ENCODE measurements at places on chromosomes 12 and 14. TPM values are rescaled to one million over a fixed set of nuclear protein-coding genes. Genes with fewer than 3 reads are reported as not detected.

DNA sequence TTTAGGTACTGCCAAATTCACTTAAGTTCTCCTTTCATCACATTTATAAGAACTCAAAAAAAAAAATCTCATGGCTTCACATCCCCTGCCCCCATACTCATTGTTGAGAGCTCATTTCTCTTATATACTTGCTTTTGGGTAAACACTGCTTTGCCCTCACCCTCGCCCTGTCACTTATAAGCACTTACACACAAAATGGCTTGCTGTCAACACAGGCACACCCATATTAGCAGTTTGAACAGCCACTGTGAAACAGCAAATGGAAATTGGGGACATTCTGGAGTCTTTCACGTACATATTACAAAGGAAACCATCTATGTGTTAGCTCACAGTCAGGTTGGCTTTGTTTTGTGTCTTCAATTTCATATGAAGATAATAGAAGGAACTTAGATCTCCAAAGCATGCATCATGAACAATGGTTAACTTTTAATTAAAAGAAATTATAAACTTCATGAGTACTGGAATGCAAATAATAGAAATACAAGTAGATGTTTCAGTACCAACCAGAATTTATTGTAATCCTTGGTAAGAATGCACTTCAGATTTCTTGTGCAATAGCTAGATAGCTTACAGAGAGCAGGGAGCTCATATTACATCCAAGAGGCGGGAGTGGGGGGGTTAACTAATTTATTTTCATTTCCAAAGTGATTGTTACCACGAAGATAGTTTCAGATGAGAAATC, 272.2 kb downstream of the ALG10B start:
- DNase-seq = no peak

GRCh38 chr12:76455582-76456345, 103.8 kb downstream of the OSBPL8 start:
- DNase-seq = no peak

DNA sequence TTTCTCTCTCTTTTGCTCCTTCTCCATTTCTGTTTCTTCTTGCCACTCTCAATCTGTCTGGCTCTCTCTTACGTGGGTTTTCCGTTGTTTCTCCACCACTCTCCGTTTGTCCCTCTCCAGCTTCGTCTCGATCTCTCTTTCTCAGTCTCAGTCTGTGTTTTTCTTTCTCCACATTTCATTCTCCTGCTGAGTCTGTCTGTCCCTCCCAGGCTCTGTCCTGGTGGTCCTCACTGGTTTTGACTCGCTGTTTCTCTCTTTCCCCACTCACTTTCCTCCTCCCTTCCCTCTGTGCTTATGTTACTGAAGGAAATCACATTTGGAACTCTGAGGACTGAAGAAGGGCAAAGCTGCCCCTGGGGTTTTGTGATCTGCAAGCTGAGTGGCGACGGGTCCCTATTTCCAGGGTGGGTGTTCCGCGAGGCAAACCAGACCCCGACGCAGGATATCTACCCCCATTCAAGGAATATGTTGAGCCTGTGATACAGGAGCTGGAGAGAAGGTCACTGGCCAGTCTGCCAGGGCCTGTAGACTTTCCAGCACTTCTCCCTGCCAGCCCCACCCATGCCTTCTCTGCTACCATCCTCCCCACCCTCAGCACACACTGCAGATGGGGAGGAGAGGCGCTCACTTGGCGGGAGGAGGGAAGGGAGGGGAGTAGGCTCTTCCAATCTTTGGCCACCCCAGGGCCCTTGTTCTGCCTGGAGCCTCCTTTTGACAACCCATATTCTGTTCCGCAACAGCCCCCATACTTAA, 102.7 kb upstream of the MAP1LC3B2 start:
- no peak for DNase-seq

GRCh38 chr14:73293782-73294781, 56.8 kb downstream of the PAPLN start:
- no peak for DNase-seq

DNA sequence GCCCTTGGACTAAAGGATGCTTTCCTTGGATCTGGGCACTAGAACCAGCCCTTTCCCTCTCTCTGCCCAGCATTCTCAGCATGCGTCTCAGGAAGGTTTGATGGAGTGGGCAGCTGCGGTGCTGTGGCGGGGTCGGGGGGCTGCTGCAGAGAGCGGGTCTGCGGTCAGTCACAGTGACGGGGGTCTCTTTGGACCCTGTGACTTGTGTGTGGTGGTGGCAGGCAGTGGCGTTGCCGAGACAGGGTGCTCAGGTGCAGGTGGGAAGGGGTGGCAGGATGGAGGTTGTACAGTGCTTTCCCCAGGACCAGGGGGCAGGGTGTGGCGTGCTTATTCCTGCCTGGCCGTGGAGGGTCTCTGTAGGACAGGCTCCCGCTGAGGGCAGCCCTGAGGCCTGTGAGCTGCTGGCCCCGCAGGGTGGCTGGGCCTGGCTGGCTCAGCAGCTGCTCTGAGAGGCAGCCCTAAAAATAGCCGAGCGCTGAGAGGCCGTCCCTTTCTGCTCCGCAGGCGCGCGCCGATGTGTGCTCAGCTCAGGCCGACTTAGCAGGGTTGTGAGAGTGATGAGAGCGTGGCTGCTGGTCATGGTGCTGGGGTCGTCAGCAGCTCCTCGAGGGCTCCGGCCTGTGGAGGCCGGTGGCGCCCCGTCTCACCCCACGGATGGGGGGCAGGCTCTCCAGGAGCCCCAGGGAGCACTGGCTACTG, 9.7 kb downstream of the PACS2 start:
- no peak for DNase-seq

Gene CLMN
- total RNA-seq = 72.2 TPM

Gene SLC25A21
- 0.44 TPM for total RNA-seq

- DNase-seq = no peak
These were observed 3.0 kb upstream of the SRSF5 start for GRCh38 chr14:69763761-69764510.

Gene CLBA1
- total RNA-seq = 6.0 TPM

Gene SMIM41
- total RNA-seq = not detected

Gene PIWIL1
- total RNA-seq = not detected

Gene EML5
- 1.3 TPM for total RNA-seq

GRCh38 chr14:65880507-65880906, 468.0 kb downstream of the FUT8 start:
- DNase-seq = no peak

GRCh38 chr14:57275023-57275664, 6.4 kb downstream of the AP5M1 start:
- DNase-seq = no peak

GRCh38 chr14:100065111-100065871, at the start of gene EVL:
Gene EVL (plus strand): TSS chr14:100065422. CDS start chr14:100065501, 79 bp downstream.
- DNase-seq = no peak

DNA sequence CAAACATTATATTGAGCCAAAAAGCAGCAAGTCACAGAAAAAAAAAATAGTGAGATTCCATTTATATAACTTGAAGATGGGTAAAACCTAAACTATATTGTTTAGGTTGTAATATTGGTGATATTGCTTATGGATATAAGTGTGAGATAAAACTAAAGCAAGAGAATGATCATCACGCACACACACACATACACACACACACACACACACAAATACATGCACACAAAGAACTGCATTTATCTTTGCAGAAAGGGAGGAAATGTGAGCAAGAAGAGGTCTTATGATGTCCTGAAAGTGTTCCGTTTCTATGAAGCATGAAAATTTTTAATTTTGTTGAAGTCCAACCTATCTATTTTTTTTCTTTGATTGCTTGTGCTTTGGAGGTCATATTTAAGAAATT, 16.4 kb upstream of the AMN1 start:
- DNase-seq = no peak

Gene GRIN2B
- total RNA-seq = 0.04 TPM

Gene CFAP251
- total RNA-seq = 3.5 TPM

Gene INSM2
- not detected for total RNA-seq

DNA sequence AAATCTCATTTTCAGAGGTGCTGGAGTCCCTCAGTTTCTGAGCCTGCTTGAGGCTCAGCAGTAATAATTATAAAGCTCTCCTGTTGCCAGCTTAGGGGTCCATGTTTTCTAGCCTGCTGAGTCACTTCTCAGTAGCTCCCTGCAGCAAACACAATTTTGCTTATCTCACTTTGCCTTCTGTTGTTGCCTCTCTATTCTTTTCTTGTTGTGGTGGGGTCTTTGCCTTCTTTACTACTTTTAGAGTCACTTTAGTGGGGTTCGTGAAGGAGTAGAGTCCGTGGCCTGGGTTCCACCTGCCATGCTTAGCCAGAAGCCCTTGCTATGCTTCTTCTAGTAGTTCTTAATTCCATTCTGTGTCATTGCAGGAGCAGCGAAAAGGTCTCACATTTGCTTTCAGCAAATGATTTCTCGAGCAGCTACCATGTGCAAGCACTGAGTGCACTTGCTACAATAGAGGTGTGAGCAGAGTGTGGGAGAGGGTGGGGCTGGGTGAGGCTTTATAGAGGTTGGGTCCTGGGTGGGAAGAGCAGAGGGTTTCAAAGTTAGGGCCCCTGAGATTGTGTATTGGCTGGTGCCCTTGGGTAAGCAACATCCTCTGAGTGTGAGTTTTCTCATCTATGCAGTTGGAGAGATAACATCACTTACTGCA, 114.3 kb downstream of the ADCK1 start:
- DNase-seq = no peak

Gene CLEC4C
- total RNA-seq = not detected

Gene EPYC
- total RNA-seq = 0.12 TPM

Gene PTMS
- total RNA-seq = 46.5 TPM

- no peak for DNase-seq
These were observed 38.7 kb downstream of the P2RX4 start for GRCh38 chr12:121248622-121249021.

DNA sequence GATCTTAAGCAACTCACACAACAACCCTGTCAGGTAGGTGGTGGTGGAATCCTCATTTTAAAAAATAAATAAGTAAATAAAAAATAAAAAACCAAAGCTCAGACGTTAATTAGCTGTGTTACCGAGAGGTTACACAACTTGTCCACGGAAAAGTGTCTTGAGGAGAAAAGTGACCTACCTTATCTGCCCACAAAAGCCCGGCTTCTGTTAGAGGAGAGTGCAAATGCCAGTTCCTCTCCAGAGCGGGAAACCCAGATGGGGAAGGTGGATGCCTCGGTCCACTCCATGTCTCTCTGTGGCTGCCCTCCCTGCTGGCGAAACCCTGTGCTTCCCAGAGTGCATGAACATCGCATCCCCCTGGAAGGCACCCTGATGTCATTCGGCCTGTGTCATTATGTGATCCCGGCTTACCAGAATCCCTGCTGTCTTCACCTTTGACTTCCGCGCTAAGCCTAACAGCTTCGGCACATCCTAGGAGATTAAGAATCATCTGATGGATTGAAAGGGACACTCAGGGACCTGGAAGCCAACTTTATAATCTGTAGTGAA, 6.4 kb downstream of the MLXIP start:
- DNase-seq = no peak

DNA sequence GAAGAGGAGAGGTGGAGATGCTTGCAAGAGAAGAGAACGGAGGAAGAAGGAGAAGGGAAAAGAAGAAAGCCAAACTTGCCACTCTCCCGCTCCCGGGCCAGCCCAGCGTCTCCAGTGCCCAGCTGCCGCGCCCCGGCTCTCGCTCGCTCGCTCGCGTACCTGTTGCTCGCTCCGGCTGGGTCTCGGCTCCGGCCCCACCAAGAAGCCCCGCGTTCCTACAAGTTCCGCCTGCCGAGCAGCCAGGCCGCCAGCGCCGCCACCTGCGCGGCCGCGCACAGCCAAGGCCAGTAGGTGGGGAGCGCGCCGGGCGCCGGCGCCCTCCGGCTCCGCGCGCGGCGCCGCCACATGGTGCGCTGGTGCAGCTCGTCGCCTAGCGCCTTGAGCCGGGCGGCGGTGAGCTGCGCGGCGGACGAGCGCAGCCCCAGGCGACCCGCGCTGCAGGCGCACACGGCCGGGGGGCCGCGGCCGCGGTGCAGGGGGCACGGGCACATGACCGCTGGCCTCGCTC, 370 bp downstream of the HRK start:
- peak; percentile 33 for DNase-seq

All from pancreas (tissue), 10 donors.